ENCODE measurements at places on chromosomes 1 and 21.

GRCh38 chr1:94592571-94592920 lies 51.0 kb upstream of the F3 start:
- DNase-seq: no peak

GRCh38 chr1:221793439-221794078 lies 51.7 kb upstream of the DUSP10 start:
- DNase-seq: no peak

DNA sequence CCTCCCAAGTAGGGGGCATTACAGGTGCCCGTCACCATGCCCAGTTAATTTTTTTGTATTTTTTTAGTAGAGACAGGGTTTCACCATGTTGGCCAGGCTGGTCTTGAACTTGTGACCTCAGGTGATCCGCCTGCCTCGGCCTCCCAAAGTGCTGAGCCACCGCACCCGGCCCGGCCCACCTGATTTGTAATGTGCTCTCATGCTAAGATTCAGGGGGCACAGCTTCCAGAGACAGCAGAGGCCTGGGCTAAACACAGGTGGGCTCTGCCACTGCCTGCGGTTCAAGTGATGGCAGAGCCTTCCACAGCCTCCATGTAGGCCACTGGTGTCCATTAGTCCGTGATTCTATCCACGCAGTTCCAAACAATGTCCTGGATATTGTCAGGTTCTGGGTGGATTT lies 98.4 kb downstream of the PDE9A start:
- DNase-seq: no peak

- no peak for DNase-seq
Observed at GRCh38 chr1:6059866-6060265, 14.2 kb downstream of the KCNAB2 start.
